ENCODE measurements at places on chromosomes 13 and 19.

GRCh38 chr19:53504885-53505284 lies 33.1 kb upstream of the ZNF331 start:
- no peak for DNase-seq

- no peak for DNase-seq
These were observed 24.2 kb downstream of the EPN1 start for GRCh38 chr19:55699221-55699620.

- peak; percentile 60 for DNase-seq
These were observed 12.5 kb upstream of the ACTN4 start for GRCh38 chr19:38634757-38635482.

- no peak for DNase-seq
These were observed 2.9 kb upstream of the FTL start for GRCh38 chr19:48962029-48962848.

GRCh38 chr19:19040417-19040816 lies 7.0 kb downstream of the ARMC6 start:
- DNase-seq: no peak

GRCh38 chr13:113816254-113816929 lies 47.5 kb downstream of the GAS6 start:
- no peak for DNase-seq

GRCh38 chr19:16207063-16207462 lies 9.4 kb downstream of the AP1M1 start:
- DNase-seq: no peak

GRCh38 chr19:8609279-8610040 lies 1.1 kb downstream of the ADAMTS10 start:
- DNase-seq: no peak

- DNase-seq: no peak
These were observed 4.9 kb downstream of the TMEM259 start for GRCh38 chr19:1015782-1016646.

DNA sequence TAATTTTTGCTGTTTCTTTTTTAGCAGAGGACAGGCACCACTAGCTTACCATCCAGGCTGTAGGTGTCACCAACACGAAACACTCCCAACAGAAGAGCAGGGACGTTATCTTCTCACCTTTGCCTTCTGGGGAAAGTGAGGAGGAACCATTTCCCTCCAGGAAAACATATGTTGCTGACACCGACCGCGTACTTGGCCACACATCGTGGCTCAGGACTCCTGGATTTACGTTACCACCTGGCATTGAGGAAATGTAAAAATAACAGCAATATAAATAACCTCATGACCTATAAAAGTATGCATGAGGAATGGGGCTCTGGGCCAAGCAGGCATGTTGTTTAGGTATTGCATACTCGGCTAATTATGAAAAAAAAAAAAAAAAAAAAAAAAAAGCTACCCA lies 525.1 kb downstream of the MYO16 start:
- no peak for DNase-seq

GRCh38 chr13:28503182-28503967 lies 8.4 kb upstream of the FLT1 start:
- DNase-seq: no peak

GRCh38 chr13:104632736-104633135 lies 1566.5 kb upstream of the SLC10A2 start:
- no peak for DNase-seq

DNA sequence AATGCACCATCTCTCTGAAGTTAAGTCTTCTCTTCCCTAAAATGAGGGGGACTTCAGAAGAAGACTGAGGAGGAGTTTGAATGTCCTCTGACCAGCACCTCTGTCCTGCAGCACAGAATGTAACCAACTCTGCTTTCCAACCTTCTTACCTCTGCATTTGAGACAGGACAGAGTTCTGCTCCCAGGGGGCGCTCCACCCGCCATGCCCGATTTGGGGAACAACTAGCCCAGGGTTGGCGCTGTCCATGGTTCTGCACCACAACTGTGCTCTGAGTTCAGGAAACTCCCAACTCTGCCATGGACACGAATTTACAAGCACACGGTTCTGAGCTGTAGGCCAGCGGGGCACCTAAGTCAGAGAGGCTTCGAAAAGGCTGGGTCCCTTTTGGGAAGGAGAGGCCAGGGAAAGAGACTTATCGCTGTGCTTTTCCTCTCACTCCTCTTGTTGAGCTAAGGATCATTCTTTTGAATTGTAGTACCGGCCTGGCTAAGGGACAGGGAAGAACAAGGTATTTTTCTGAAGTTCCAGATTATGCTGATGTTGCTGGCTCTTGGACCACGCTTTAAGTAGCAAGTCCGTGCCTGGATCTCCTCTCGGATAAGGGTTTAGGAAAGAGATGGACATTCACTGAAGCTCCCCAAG lies 22.2 kb downstream of the SIGLEC5 start:
- no peak for DNase-seq

DNA sequence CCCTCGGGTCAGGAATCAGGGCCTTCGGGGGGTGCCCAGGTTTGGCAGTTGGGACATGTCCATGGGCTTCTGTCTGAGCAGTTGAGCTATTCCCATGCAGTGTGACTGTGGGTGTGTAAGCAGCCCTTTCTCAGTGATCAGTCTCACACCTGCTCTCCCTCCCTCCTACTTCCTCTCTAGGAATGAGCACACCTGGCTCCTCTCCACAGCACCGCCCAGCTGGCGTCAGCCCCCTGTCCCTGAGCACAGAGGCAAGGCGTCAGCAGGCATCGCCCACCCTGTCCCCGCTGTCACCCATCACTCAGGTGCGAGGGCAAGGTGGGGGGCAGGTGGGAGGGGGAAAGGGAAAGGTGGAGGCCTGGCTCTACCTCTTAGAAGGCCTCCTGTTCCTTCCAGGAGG lies 25.9 kb downstream of the COMP start:
- DNase-seq: no peak

DNA sequence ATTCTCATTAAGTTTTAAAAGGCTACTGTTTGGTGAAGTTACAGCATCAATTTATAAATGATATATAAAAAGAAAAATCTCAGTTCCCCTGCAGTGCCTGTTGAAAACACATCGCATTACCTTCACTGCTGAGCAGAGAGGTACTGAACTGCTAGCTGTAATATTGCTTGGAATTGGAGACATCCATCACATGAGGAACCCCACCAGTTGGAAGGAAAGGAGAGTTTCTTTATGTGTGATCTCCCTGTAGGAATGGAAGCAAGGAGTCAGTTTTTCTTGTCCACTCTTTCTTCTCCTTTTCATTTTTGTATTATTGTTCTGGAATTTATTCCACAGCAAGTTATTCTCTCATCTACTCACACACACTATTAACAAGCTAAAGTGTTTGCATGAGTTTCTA lies 1586.0 kb upstream of the PRR20A start:
- no peak for DNase-seq

GRCh38 chr19:8340341-8341096 lies 2.5 kb downstream of the KANK3 start:
- no peak for DNase-seq

DNA sequence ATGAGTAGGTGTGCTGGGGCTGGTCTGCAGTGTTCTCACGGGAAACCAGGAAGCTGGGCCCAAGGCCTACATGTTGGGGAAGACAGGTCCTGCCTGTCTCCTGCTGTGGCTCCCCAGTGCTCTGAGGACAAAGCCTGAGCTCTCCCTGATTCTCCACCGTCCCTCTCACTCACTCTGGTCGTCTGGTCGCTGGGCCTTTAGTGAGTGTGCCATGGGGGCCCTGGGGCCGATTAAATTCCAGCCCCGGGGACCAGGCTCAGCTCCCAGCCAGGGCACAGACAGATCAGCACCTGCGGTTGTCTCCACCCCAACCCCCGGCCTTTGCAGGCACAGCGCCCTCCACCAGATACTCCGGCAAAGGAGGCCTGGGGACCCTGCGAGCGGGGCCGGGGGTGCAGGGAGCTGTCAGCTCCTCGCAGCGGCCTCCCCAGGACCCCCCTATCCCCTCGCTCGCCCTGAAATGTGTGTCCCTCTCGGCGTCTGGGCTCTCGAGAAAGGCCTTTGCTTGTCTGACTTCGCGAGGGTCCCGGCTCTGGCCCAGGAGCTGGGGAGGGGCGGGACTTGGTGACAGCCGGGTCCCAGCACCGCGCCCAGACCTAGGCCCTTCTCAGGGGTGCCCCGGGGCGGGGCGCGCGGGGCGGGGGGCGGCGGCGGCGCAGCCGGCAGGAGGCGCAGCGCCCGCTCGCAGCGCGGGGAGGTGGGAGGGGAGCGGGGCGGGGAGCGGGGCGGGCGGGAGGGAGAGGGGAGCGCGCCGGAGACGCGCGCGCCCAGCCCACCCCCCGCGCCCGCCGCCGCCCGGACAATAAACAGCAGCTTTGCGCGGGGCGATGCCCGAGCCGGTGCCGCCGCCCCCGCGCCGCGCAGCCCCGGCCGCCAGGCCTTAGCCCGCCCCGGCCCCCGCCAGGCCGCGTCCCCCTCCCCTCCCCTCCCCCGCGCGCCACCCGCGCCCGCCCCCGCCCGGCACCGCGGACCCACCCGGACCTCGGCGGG lies at the start of gene PALM:
Gene PALM, plus strand, starts transcription at position 782 of the 990 bp plus-strand sequence. CDS start 212 bp downstream, outside the sequence.
- no peak for DNase-seq

DNA sequence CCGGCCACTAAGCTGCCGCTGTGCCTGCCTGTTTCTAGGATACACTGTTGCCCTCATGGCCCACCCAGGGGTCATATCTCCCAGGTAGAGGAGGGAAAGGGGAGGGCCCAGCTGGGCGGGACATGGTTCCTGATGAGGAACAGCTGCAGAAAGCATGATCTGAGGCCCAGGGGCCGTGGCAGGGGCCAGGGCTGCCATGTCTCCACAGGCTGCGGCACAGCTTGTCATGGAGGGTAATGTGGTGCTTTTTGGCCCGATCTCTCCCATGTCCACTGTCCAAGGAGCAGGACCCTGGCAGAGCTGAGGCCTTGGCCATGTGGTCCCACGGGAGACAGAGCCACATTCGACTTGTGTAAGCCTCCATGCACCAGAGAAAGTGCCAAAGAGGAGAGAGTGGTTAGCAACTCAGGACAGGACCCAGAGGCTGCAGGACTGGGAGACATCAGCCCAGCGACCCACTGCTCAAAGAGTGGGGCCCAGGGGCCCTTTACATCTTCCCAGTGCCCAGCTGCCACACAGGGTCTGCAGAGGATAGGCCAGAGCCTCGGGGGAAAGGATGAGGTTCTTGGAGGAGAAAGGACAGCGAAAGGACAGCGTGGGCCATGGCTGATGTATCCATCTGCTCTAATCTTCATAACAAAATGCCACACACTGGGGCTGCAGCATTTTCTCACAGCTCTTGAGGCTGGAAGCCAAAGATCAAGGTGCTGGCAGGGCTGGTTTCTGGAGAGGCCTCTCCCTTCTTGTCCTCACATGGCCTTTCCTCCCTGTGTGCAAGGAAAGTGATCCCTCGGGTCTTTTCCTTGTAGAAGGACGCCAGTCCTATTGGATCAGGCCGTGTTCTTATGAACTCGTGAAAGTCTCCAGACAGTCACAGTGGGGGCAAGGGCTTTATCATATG lies 11.5 kb downstream of the POP4 start:
- DNase-seq: no peak

DNA sequence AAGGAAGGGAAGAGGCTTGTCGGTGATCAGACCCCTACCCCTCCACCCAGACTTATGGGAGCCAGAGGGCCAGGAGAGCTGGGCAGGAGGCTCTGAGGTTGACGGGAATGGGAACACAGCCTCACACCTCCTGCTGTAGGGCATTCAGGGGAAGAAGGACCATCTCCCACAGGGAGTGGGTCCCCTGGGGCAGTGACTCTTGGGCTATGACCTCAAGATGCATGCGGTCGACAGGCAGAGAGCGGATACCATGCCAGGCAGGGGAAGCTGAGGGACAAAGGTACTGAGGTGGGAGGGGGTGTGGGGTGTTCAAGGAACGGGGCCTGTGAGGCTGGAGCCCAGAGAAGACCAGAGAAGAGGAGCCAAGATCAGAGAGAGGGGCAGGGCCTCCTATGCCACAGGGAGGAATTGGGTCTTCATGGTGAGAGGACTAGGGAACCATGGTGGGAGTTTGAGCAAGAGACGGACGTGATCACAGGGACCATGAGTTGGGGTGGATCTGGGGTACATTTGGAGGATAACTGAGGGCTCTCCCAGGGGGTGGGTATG lies 4.6 kb upstream of the TCF3 start:
- DNase-seq: no peak

GRCh38 chr19:47377801-47378200 lies 28.7 kb downstream of the DHX34 start:
- no peak for DNase-seq

GRCh38 chr13:75129331-75129730 lies 352.6 kb downstream of the TBC1D4 start:
- no peak for DNase-seq

DNA sequence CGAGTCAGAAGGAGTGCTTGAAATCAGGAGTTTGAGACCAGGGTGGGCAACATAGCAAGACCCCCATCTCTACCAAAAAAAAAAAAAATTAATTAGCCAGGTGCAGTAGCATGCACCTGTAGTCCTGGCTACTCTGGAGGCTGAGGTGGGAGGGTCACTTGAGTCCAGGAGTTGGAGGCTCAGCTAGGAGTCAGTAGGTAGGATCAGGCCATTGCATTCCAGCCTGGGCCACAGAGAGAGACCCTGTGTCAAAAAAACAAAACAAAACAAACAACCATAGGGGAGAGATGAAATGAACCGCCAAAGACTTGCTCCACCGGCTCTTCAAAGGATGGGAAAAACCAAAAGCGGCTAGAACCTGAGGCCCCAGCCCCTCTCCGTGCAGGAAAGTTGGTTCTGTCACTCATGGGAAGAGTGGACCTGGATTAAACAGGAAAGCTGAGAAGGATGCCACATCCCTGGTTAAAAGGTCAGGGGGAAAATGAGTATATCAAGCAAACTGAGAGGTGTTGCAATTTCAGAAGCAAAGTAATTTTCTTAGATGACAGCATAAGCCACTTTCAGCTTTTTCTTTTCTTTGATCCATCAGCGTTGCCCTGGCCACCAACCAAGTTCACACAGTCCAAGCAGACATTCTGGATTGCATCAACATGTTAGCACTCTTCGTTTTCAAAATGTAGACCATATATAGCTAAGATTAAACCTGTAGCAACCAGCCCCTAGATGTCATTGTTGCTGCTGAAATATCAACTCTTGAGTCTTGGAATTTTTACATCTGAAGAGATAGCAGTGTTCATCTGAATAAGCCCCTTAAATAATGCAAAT lies 8.9 kb upstream of the ZNF507 start:
- DNase-seq: no peak

All from effector CD8-positive, alpha-beta T cell (primary cell).